ENCODE measurements at places on chromosomes 3 and 15. TPM values are rescaled to one million over a fixed set of nuclear protein-coding genes. Genes with fewer than 3 reads are reported as not detected.

The CYP1A2 gene
- not detected for total RNA-seq

The MUC20 gene
- total RNA-seq: 1.0 TPM

The POPDC2 gene
- 13.6 TPM for total RNA-seq

The IRAK2 gene
- 1.6 TPM for total RNA-seq

The CRBN gene
- total RNA-seq: 76.2 TPM

The P2RY14 gene
- 1.6 TPM for total RNA-seq

The PLD1 gene
- 31.3 TPM for total RNA-seq

The MAGEL2 gene
- total RNA-seq: 9.9 TPM

The APOD gene
- 20.4 TPM for total RNA-seq

Measured in skeletal muscle tissue (tissue), 5 donors.